ENCODE measurements at places on chromosomes 2 and 18. TPM values are rescaled to one million over a fixed set of nuclear protein-coding genes. Genes with fewer than 3 reads are reported as not detected.
A peak's percentile ranks its signal among the peaks of the same experiment; 100 is the strongest.

Gene DBI
- total RNA-seq = 70.0 TPM

Gene MTA3
- total RNA-seq = 23.3 TPM

DNA sequence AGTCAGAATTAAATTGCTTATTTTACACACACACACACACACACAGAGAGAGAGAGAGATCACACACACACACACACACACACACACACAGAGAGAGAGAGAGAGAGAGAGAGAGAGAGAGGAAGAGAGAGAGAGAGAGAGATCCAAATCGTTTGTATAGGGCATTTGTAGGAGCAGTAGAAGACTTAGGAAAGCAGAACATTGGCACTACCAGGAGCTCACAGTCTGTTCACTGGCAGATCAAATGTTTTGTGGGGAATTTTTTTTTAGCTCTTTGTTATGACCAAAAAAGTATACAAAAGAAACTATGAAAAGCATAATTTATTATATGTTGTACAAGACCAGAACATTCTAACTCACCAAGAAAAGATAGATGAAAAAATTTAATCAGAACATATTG, 81.8 kb downstream of the MBD5 start:
- H3K36me3 ChIP-seq = no peaks in the 10 kb centered on the region
- no peaks in the 10 kb centered on the region for H3K27me3 ChIP-seq
- DNase-seq = no peak
- no peak overlapping the region for H3K27ac ChIP-seq
- H3K4me3 ChIP-seq = no peak overlapping the region

GRCh38 chr2:129758784-129759471, 220.5 kb upstream of the RAB6C start:
- no peak overlapping the region for H3K4me3 ChIP-seq
- H3K4me1 ChIP-seq = peaks cover 12% of the 10 kb centered on the region
- no peak overlapping the region for H3K27ac ChIP-seq
- no peaks in the 10 kb centered on the region for H3K27me3 ChIP-seq
- no peaks in the 10 kb centered on the region for H3K36me3 ChIP-seq

DNA sequence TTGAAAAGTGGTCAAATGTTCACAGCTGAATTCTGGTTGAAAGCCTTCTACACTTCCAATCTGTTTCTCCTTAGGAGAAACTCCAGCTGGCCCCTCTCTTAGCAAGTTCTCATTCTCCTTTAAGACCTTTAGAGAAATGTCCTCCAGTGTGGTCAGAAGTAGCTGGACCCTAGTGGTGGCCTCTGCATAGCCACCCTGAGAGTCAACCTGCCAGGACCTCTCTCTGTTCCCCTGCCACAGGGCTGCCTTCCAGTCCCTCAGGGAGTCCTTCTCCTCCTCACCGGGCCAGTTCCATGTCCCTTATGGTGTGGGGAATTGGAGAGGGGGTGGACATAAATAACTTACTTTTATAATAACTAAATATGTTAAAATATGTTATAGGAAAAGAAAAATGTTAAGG, 200.9 kb upstream of the PKDCC start:
- H3K36me3 ChIP-seq = no peaks in the 10 kb centered on the region
- no peak overlapping the region for H3K27ac ChIP-seq
- no peaks in the 10 kb centered on the region for H3K27me3 ChIP-seq
- DNase-seq = no peak
- peaks cover under 1% of the 10 kb centered on the region for H3K4me1 ChIP-seq

- no peaks in the 10 kb centered on the region for H3K27me3 ChIP-seq
- peak; percentile 40 for DNase-seq
- peaks cover 31% of the 10 kb centered on the region for H3K4me1 ChIP-seq
- H3K36me3 ChIP-seq = no peaks in the 10 kb centered on the region
- H3K27ac ChIP-seq = no peak overlapping the region
These were observed 129.0 kb downstream of the EVA1A start for GRCh38 chr2:75431763-75432162.

- no peaks in the 10 kb centered on the region for H3K36me3 ChIP-seq
- no peaks in the 10 kb centered on the region for H3K27me3 ChIP-seq
- no peak overlapping the region for H3K27ac ChIP-seq
These were observed 170.7 kb upstream of the ERBB4 start for GRCh38 chr2:212709280-212709679.

Gene GAL3ST2
- total RNA-seq = not detected

Gene TUBB8B
- total RNA-seq = not detected

Gene TLX2
- total RNA-seq = not detected

DNA sequence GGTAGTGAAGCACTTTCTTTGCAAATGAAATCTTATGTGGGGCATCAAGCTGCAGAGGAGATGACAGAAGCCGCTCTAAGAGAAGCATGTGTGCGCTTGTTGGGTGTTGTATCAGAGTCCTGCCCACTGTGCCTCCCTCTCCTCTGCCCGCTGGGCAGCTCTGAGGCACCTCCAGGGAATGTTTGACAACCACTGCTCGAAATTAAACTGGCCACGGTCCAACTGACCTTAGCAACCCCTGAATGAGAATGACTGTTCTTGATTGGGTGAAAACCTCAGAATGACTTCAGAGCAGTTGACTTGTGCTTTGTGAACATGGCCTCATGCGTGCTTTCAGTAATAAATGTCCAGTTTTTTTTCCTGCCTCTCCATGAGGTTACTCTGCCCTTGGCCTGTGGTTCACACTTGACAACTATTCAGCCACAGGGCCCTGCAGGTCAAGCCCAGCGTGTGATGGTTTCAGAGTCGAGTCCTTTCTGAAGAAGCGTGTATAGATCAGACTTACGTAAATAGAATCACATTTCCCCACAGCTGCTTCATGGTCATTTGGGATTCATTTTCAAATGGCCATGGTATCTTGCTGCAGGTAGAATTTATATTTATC, 94.9 kb downstream of the SLC4A3 start:
- DNase-seq = no peak
- no peaks in the 10 kb centered on the region for H3K36me3 ChIP-seq
- H3K4me1 ChIP-seq = no peaks in the 10 kb centered on the region
- no peak overlapping the region for H3K27ac ChIP-seq

DNA sequence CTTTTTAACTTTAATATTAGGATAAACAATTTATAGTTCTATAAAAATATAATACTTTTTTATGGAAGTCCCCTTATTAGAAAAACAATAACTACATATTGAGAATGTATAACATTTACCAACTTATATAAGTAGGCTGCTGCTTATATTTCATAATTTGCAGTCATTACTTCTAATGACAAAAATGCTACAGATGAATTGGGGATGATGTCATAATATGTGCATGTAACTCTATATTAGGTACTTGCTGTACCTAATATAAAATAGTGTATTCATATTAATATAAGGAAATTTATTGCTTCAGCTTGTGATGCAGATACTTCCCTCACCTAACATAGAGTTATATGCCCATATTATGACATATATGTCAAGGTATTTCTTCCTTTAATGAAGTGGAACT, 100.7 kb downstream of the GALNT13 start:
- DNase-seq = no peak
- H3K4me1 ChIP-seq = no peaks in the 10 kb centered on the region
- no peaks in the 10 kb centered on the region for H3K36me3 ChIP-seq
- no peak overlapping the region for H3K27ac ChIP-seq
- no peak overlapping the region for H3K4me3 ChIP-seq

DNA sequence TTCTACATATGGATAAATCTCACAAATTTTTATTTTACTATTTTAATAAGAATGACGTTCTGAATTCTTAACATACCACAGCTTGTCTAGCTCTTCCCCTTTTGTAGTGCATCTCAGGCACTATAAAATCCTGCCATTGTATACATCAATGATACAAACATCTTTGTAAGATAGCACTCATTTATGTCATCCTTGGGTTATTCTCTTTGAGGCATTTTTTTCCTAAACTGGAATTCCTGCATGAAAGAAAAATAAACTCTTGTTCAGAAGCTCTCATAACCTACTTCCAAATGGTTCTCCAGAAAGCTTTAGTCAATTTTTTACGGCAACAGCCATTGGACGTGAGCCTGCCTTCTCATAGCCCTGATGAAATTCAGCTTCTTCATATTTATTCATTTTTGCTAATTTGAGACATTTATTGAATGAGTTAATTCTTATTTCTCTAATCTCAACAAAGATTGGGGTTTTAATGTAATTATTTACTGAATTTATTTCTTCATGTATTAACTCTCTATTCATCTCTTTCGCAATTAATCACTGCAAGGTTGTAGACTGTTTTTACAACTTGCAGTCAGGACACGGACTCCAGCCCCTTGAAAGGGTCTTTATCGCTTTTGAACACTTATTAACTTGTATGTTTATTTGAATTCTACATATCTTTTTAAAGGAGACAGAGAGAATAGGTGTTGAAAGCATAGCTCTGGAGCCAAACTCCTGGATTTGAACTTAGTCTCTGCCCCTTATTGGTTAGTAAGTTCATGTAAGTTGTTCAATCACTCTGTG, 57.6 kb upstream of the PARD3B start:
- H3K27me3 ChIP-seq = no peaks in the 10 kb centered on the region
- H3K4me1 ChIP-seq = no peaks in the 10 kb centered on the region
- H3K4me3 ChIP-seq = no peak overlapping the region

DNA sequence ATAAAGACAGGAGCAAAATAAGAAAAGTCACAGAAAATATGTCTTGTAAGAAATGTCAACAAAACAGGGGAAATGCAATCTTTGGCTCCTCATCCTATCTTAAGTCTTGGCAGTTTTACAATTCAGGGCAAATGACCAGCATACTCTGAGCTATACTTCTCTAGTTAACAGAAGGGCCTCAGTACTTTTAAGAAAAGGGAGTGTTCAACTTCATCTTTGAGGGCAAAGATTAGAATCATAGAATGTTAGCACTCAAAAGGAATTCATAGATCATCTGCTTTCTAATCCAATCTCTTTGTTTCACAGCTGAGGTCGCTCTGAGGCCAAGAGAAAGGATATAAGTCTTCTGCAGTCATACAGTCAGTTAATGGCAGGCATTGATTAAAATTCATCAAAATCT, 174.0 kb upstream of the NT5C1B start:
- no peak for DNase-seq
- H3K36me3 ChIP-seq = no peaks in the 10 kb centered on the region
- no peak overlapping the region for H3K4me3 ChIP-seq
- no peaks in the 10 kb centered on the region for H3K27me3 ChIP-seq
- H3K4me1 ChIP-seq = no peaks in the 10 kb centered on the region
- no peak overlapping the region for H3K27ac ChIP-seq

- DNase-seq = no peak
- no peak overlapping the region for H3K4me3 ChIP-seq
- no peaks in the 10 kb centered on the region for H3K36me3 ChIP-seq
- H3K27ac ChIP-seq = no peak overlapping the region
These were observed 1167.9 kb downstream of the DSC3 start for GRCh38 chr18:29874519-29875098.

Gene SERPINB2
- not detected for total RNA-seq

GRCh38 chr2:175004980-175005732, at the start of gene CHN1:
CHN1 (minus strand) TSS chr2:175005381; CDS start chr2:175004912, 469 bp downstream.
- H3K36me3 ChIP-seq = no peaks in the 10 kb centered on the region
- H3K27ac ChIP-seq = peak within 1 kb of the TSS; percentile 63
- peaks cover 76% of the 10 kb centered on the region for H3K27me3 ChIP-seq
- peak within 1 kb of the TSS; percentile 79 for H3K4me3 ChIP-seq
- peak; percentile 89 for DNase-seq

Gene UGT1A8
- total RNA-seq = not detected

GRCh38 chr2:182866461-182867406, at the start of gene FRZB:
FRZB (minus strand) TSS chr2:182866637; CDS start chr2:182866552, 85 bp downstream.
- peak; percentile 79 for DNase-seq
- peaks cover 43% of the 10 kb centered on the region for H3K27me3 ChIP-seq
- H3K36me3 ChIP-seq = no peaks in the 10 kb centered on the region
- no peak within 1 kb of the TSS for H3K27ac ChIP-seq
- peak within 1 kb of the TSS; percentile 43 for H3K4me3 ChIP-seq

Gene RAD51AP2
- not detected for total RNA-seq

Gene ATP9B
- total RNA-seq = 57.6 TPM

- peaks cover 57% of the 10 kb centered on the region for H3K4me1 ChIP-seq
- H3K36me3 ChIP-seq = no peaks in the 10 kb centered on the region
- DNase-seq = peak; percentile 87
- peak overlapping the region; percentile 97 for H3K27ac ChIP-seq
- peak overlapping the region; percentile 99 for H3K4me3 ChIP-seq
- no peaks in the 10 kb centered on the region for H3K27me3 ChIP-seq
These were observed 515 bp downstream of the TSHZ1 start for GRCh38 chr18:75211002-75211621.

- no peaks in the 10 kb centered on the region for H3K4me1 ChIP-seq
- no peaks in the 10 kb centered on the region for H3K36me3 ChIP-seq
- no peak for DNase-seq
These were observed 678.4 kb upstream of the ZNF804A start for GRCh38 chr2:183919926-183920325.

- no peak overlapping the region for H3K4me3 ChIP-seq
- no peaks in the 10 kb centered on the region for H3K27me3 ChIP-seq
- DNase-seq = peak; percentile 72
- no peaks in the 10 kb centered on the region for H3K36me3 ChIP-seq
- peaks cover 3% of the 10 kb centered on the region for H3K4me1 ChIP-seq
These were observed 30.8 kb upstream of the HPCAL1 start for GRCh38 chr2:10271946-10272345.

DNA sequence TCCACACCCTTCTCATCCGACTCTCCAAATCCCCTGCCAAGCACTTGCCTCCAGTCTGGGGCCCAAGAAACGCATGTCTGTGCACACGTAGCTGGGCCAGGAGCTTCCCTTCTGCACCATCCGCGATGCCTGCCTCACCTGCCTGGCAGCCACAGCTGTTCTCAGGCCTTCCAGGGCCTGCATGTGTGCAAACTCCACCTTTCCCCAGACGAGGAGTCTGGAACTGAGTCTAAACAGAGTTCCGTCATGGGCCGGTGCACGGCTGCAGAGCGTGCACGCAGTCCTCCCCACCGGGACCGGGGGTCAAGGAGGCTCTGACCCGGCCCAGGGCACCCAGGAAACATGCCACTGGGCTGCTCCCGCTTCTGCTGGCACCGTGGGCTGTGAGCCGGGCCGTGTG, 66.8 kb upstream of the SALL3 start:
- no peak overlapping the region for H3K27ac ChIP-seq
- H3K27me3 ChIP-seq = no peaks in the 10 kb centered on the region
- peak; percentile 52 for DNase-seq
- H3K36me3 ChIP-seq = no peaks in the 10 kb centered on the region

- no peaks in the 10 kb centered on the region for H3K36me3 ChIP-seq
- H3K4me3 ChIP-seq = no peak overlapping the region
- no peak overlapping the region for H3K27ac ChIP-seq
- H3K4me1 ChIP-seq = no peaks in the 10 kb centered on the region
These were observed 17.0 kb upstream of the STAT4 start for GRCh38 chr2:191167766-191168165.

Gene CEP76
- 21.2 TPM for total RNA-seq

Gene RNF103
- 26.0 TPM for total RNA-seq

DNA sequence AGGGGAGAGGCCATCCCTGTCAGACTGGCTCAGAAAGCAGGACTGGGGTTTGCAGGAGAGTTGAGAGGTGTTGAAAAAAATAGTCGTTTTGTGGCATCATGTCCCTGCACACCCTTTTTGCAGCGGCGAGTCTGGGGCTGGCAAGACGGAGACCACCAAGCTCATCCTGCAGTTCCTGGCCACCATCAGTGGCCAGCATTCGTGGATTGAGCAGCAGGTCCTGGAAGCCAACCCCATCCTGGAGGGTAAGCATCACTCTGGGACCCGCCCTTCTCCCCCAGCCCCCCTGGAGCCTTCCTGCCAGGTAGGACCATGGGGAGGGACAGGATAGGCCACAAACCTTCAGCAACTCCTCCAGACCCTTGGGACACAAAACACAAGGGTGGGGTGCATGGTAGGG, 34.2 kb downstream of the MYO7B start:
- H3K4me1 ChIP-seq = no peaks in the 10 kb centered on the region
- DNase-seq = peak; percentile 43
- no peaks in the 10 kb centered on the region for H3K27me3 ChIP-seq
- H3K36me3 ChIP-seq = no peaks in the 10 kb centered on the region
- no peak overlapping the region for H3K4me3 ChIP-seq

Data from spleen (tissue), 13 donors.